ENCODE measurements at places on chromosomes 12 and 14. TPM values are rescaled to one million over a fixed set of nuclear protein-coding genes. Genes with fewer than 3 reads are reported as not detected.

Gene AKAP3
- 0.72 TPM for total RNA-seq

Gene CD163L1
- 5.9 TPM for total RNA-seq

GRCh38 chr14:91606851-91607250, 96.7 kb upstream of the PPP4R3A start:
- DNase-seq: no peak

DNA sequence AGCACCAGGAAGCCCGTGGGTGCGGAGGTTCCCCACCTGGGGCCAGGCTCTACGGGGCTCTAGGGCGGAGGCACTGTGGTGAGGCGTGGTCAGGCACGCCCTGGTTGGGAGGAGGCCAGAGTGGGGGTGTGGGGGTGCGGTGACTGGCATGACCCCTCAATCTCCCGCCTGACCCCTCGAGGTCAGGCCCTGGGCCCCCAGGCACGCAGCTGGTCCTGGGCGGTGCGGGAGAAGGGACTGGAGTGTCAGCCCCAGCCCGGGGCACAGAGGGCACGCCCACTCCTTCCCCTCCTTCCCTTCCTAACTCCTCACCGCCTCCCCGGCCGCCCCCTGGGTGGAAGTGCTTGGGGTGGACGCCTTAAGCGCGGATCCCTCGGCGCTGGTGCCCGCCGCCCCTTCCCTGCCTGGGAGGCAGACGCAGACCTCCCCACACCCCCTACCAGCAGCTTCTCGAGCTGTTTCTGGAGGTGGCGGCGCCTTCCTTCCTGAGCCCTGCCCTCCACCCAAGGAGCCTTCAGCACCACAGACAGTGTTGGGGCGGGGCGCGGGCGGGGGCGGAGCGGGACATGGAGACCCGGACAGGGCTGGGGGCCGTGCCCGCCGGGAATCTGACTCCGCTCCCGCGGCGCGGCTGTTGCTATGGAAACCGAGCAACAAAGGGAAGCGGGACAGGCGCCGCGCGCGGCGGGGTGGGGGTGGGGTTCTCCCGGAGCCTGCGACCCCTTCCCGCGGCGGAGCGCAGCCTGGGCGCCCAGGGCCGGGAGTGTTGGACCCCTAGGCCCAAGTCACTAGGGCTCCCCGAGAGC, 741 bp upstream of the CRIP2 start:
- DNase-seq: peak; percentile 72

GRCh38 chr12:54129028-54129903, 59.5 kb downstream of the SMUG1 start:
- DNase-seq: no peak

Gene INHBC
- not detected for total RNA-seq

DNA sequence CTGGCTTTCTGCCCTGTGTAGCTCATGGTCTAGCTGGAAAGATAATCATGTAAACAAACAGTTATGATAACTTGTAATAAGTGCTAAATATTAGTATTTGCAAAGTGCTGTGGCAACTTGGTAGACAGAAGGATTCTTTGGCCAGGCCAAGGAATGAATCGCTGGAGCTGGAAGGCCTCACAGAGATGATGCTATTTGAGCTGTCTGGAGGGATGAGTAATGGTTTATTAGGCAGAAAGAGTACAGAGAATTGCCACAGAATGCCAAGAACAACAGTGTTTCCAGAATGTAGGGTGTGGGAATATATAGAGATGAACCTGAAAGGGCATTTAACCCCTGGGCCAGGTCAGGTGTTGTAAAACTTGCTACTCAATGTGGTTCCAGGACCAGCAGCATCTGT, 27.6 kb downstream of the OTX2 start:
- no peak for DNase-seq

DNA sequence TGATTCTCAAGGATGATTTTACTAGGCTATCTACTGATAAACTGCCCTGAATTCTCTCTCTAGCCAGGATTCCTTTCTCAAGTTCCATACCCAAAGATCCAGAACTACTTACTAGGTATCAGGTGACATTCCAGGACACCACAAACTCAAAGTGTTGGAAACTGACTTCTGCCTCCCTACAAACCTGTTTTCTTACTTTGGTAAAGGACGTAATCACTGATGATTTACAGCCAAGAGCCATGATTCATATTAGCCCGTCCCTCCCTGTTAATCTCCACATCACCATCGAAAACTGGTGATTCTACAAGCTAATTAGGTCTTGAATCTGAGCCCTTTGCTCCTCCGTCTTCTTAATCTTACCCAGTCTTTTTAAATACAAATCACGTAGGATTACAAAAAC, 1.0 kb upstream of the ATG14 start:
- DNase-seq: no peak

DNA sequence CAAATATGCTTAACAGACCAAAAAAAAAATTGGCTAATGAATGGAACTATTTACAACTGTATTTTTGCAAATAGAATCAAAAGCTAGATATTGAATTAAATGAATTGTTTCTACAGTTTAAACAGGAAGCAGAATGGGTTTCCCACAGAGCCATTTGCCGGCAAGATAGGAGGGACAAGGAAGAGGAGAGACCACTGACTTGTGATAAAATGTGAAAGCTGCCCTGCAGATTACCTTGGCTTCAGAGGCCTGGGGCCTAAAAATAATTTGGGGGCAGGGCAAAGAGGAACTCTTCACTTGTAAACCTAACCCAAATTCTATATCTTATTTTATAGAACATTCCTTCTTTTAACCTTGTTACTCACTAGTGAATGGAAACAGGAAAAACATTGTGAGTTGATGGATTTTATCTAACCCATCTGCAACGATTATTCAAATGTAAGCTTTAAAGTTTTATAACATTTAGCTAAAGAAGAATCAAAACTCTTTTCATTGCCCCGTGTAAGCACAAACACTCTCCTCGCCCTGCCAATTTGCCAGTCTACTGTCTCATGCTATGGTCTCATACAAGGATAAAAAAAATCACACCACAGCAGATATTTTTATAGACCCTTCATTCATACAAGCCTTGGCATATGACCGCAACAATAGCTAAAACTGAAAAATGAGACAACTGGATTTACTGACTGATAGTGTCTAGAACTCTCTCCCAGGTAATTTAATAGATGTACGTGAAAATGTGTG, 49.5 kb upstream of the MDM1 start:
- no peak for DNase-seq

DNA sequence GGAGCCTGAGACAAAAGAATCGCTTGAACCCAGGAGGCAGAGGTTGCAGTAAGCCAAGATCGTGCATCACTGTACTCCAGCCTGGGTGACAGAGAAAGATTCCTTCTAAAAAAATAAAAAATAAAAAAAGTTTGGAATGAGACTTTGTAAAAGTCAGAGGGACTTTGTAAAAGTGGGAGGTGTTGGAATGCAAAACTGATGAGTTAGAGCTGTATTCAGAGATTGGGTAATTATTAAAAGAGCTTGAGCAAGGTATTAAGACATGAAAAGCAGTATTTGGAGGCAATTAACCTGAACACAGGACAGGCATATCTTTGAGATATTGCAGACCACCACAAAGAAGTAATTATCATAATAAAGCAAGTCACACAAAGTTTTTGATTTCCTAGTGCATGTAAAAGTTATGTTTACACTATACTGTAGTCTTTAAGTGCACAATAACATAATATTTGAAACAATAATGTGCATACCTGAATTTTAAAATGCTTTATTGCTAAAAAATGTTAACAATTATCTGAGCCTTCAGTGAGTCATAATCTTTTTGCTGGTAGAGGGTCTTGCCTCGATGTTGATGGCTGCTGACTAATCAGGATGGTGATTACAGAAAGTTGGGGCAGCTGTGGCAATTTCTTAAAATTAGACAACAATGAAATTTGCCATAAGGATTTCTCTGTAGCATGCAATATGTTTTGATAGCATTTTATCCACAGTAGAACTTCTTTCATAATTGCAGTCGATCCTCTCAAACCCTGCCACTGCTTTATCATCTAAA, 33.1 kb downstream of the PHLDA1 start:
- no peak for DNase-seq

DNA sequence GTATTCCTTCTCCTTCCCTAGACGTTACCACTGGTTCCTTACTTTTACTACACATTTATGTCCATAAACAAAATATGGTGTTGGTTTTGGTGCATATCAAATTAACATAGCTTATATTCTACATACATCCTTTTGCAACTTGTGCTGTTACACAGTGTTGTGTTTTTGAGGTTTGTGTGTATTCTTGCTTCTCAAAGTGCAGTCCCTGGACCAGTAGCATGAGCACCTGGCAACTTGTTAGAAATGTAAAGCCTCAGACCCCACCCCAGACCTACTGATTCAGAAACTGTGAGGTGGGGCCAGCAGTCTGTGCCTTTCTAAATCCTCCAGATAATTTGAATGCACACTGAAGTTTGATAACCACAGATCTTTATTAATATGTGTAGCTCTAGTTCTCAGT, 65.9 kb downstream of the RNFT2 start:
- DNase-seq: no peak

DNA sequence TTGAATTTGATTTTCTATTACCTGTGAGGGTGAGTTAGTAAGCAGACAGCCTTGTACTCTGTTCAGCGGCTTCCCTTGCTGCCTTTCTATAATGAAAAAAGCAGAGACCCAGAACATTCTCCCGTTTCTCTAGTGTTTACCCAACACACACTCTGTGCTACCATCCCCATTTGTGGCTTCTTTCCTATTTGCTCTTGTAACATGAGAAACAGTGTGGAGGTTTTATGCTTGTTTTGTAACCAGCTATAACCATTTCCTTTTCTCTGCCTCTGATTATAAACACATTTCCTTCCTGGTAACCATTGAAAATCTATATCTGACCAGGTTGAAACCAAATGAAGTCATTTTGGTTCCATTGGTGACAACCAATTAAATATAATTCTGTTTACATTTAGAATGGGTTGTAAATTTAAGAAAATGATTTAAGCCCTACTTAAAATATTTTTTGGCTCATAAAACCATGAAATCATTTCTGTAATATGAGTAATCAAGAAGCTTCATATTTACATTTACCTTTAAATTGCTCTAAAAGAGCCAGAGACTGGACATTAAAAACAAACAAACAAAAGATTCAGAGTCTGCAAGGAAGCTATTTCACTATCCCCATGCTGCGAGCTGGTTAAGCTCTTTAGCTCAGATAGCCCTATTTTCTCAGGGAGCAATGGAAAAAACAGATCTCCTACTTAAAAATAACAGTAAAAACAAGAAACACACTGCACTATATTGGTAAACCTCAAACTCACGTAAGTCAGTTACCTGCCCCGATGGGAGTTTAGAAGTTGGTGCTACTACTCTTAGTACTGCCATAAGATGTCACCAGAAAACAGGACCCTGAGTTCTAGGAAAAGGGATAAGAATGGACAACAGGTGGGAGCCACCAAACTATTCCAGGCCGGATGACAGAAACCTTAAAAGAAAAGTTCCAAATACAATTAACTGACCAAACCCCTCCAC, 206.5 kb upstream of the EEA1 start:
- no peak for DNase-seq

DNA sequence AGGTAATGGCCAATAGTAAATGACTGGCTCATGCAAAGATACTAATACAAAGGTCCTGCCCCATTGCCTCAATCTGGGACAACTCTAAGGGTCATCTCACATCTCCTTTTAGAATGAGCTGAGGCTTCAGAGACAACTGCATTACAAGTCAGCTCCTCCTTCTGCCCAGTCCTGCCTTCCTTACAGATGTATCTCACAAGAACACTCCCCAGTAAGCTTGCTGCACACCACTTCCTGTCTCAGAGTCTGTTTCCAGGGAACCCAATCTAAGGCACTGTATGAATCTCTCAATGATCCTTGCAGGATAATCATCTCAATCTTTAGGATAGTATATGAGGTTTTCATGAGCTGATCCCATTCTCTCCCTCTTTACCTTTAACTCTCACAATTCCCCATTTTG, 57.8 kb upstream of the ZDHHC17 start:
- no peak for DNase-seq

Gene KCNH3
- total RNA-seq: 0.49 TPM

DNA sequence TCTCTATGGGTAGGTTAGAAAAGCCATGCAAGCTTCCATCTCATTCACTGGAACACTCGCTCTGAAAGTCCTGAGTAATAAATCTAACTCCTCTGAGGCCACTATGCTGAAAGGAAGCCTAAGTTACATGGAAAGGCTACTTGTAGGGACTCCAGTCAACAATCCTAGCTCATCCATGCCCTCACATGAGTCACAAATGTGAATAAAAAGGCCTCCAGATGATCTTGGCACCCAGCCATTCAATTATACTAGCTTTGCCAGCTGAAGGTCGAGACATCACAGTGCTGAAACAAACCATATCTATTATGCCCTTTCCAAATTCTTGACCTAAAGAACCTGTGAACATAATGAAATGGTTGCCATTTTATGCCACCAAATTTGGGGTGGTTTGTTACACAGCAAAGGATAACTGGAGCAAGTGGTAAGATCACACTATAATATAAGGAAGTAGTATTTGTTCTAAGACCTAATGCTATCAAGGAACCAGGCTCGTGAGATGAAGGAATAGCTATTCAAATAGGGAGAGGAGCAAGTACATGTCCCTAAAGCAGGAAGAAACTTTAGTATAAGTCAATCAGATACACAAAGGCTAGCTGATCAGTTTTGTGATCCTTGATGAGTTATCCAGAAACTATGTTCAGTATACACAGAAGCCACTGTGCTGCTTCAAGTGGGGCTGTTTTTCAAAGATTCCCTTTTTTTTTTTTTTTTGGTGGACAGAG, 142.1 kb downstream of the MED13L start:
- DNase-seq: no peak

- no peak for DNase-seq
Observed at GRCh38 chr14:24058951-24059475, 7.2 kb downstream of the CARMIL3 start.

Gene KRT78
- not detected for total RNA-seq

Gene CLEC6A
- total RNA-seq: not detected

- DNase-seq: no peak
Observed at GRCh38 chr14:75469606-75470237, 41.9 kb downstream of the JDP2 start.

DNA sequence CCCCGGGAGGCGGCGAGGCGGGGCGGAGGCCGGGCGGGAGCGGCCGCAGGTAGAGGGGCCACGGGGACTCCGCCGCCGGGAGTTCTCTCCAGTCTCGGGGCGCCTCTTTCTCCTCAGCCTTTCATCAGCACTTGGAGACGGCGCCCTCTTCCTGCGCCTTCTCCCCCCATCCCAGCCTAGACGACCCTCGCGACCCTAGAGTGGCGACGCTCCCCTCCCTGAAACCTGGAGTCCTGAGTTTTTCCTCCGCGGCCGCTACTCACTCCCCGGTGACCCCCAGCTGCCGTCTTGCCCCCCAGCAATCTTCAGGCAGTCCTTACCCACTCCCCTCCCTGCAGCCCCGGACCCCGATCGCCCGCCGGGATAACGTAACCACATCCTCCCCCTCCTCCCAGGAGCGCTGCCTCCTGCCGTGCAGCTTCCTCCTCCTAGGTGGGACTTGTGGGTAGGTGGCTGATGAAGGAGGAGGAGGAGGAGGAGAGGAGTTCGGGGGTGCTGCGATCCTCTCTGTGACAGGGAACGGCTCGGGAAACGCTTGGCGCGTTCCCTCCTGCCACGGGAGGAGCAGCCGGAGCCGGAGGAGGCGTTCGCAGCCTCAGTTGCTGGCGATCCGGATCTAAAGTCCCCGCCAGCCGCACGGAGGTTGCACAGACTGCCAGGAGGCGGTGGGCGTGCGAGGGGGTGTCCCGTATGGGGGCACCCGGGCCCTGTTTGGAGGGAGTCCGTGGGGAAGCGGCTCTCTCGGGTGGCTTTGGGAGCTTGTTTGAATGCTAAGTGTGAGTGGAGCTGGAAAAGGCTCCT, 891 bp downstream of the PLEKHA5 start:
- no peak for DNase-seq

Data from NCI-H460 (cell line).